ENCODE measurements at places on chromosomes 12 and 14.
A peak's percentile ranks its signal among the peaks of the same experiment; 100 is the strongest.

GRCh38 chr12:27604431-27604830, 80.4 kb downstream of the PPFIBP1 start:
- no peak for DNase-seq

DNA sequence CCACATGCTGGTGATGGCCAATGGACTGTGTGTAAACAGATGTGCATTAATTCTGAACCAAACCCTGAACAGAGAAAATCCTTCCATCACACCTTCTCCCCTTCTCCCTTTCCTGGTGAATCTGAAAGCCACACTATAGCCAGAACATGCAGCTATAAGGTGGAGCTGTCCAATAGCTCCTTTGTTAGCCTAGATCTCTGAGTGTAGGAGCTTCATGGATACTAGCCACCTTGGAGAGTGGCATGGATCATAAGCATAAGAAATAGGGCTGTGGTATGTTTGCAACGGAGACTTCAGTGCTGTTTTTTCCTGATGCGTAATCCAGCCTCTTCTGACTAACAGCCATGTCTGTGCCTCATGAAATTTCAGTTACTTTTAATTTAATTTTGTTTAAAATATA, 364.5 kb downstream of the BTG1 start:
- no peak for DNase-seq

DNA sequence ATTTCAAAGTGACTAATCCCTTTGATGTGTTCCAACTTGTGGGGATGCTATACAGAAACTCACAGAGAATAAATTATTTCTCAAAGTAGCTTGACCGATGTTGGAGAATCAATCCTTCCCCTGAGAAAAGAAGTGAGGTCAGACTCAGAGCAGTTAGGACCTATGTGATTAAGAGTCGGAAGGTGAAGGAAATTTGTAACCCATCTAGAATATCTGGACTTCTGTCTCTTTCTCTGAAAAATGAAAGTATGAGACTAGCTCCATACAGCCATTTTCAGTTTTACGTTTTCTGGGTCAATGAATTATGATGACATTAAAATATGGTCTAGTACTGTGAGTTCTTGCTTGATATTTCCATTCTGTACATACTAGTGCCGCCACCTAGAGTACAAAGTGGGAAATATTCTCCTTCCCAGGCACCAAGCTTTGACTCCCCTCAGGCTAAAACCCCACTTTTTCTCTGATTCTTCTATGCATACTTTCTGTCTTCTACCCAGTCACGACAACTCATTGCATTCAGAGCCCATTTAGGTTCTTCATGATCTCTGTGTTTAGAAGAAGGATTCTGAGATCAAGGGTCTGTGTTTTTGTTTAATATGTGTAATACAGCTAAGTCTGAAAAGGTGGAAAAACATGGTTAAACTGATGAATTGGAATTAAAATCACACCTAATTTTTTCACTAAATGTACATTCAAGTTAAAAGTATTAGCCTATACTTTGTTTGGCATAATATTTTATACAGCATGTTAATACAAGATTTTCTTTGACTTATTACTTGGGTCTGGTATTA, 6.9 kb upstream of the NTS start:
- no peak for DNase-seq

GRCh38 chr12:109677279-109677691, 36.3 kb upstream of the FAM222A start:
- no peak for DNase-seq

DNA sequence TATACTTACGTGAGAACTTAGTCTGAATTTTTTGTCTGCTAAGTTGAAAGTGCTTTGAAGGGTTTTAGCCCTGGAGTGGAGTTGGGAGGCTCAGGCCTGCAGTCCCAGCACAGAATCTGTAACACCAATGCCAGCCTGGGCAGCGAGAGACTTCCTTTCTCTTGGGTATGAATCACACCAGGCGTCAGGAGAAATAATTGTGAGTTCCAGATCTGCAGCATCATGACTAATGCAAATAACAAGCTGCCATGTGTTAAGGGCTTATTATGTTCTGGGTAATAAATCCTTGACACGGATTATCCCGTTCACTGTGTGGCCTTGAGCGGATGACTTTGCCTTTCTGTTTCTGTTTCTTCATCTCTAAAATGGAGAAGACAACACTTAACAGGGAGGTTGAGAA, 70.6 kb downstream of the B4GALNT3 start:
- no peak for DNase-seq

DNA sequence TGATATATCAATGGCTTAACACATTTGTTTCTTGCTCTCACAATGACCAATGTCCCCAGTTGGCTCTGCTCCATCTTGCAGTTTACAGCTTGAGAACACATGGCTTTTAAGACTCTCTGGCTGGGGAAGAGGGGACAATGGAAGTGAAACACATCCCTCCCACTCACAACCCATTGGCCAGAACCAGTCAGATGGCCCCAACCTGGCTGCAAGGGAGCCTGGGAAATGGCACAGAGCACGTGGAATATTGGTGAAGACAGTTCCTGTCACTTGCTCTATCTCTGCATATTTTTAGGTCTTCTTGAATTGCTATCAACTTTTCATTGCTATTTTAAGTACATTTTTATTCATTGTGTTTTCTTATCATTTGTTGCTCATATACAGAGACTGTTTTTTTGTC, 345.4 kb downstream of the MED13L start:
- no peak for DNase-seq

- peak; percentile 72 for DNase-seq
Measured at GRCh38 chr12:127165567-127166392, 1101.2 kb upstream of the TMEM132C start.

DNA sequence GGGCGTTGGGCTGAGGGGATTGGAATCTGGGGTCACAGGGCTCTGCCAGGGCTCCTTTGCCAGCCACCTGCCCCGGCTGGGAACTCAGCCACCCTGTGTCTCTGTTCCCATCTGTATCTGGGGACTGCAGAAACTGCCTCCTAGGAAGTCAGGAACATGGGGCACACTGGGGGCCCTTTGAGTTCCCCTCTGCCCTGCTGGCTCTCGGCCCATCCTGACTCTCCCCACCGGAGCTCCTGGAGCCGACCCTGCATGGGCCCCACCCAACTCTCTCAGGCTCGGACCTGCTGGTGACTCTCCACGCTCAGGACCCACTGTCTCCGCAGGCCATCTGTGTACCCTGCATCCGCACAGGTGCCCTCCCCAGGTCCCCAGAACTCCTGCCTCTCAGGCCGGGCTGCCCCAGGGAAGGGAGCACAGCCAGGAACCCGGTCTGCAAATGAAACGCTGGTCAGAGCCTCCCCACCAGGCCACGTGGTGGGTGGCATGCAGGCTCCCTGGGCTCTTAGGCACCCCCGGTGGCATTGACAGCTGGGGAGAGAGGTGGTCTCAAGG, 82.8 kb downstream of the KIF26A start:
- no peak for DNase-seq

GRCh38 chr14:67636361-67636919, 16.7 kb downstream of the ARG2 start:
- no peak for DNase-seq

- DNase-seq = no peak
Measured at GRCh38 chr12:118330421-118331018, 42.2 kb downstream of the TAOK3 start.

GRCh38 chr14:61644175-61644574, 51.1 kb upstream of the HIF1A start:
- no peak for DNase-seq

- no peak for DNase-seq
Measured at GRCh38 chr12:95143621-95144205, 70.3 kb upstream of the NR2C1 start.

GRCh38 chr12:102427543-102427941, 52.8 kb downstream of the IGF1 start:
- no peak for DNase-seq

- DNase-seq = no peak
Measured at GRCh38 chr14:60195179-60195810, 30.1 kb upstream of the DHRS7 start.

DNA sequence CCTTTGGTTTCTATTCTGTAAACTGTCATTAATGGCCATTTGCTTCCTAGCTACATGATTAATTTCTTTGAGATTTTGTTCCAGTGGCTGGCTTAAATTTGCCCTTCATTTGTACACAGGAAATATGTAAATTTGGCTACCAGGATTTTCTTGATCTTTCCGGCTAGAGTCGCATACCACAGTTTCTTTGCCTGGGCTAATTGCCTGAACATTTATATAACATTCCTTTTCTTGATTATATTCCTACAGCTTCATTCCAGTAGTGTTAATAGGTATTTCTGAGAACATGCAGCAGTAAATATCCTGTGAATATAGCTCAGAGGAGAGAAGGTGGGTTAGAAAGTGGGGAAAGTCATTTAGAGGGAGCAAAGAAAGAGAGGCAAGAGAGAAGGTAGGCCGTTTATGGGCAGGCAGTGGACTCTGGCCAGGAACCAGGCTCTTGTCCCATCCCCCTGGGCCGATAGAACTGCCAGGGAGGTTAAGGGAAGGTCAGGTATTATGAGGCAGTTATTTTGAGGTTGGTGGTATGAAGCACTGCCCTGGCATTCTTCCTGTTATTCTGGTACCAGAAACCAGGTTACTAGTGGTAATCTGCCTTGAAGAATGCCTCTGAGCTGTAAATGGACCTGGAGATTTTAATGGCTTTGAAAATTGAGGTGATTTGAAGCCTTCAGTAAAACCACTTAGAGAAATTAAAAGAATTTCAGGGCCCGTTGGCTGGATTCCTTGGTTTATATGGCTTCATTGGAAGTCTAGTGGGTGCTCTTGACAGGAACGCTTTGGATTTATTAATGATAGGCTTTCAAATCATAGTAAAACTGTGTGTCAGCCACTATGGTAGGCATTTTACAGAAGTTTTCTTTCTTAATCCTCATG, 4.4 kb downstream of the RNF10 start:
- DNase-seq = no peak

DNA sequence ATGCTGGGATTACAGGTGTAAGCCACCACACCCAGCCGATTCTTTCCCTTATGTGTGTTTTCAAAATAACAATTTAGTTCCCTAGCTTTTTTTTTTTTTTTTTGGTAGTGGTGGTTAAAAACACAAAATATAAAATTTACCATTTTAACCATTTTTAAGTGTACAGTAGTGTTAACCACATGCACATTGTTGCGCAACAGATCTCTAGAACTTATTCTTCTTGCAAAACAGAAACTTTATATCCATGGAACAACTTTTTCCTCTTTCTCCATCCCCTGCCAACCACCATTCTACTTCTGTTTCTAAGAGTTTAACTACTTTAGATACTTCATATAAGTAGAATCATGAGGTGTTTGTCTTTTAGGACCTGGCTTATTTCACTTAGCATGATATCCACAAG, 1.1 kb upstream of the NDUFA12 start:
- DNase-seq = no peak

DNA sequence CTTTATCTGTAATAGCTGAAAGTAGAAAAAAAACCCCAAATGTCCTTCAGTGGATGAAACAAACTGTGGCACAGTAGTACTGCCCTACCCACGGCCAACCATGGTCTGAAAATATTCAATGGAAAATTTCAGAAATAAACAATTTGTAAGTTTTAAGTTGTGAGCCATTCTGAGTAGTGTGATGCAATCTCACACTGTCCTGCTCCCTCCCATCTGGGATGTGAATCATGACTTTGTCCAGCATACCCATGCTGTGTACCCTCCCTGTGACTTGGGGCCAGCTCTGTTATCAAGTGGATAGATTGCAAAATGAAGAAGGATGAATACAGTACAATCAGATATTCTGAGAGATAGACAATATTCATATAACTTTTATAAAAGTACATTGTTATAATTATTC, 106.2 kb downstream of the SMOC1 start:
- DNase-seq = no peak

DNA sequence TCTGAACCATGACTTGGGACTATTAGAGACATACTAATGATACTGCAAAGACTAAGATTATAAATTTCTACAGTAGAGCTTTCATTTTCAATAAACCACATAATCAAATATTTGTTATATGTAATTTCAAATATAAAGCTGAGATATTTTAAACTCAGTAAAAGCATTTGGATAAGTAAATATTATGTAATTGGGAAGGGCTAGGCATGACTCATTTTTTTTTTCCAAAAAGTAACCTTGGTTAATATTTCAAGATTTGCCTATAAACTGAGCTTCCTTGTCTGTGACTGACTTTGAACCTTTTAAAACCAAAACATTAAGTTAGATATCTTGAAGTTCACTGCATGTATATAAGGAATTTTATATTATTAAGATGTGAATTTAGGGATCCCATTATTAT, 332.5 kb downstream of the CEP128 start:
- DNase-seq = no peak

DNA sequence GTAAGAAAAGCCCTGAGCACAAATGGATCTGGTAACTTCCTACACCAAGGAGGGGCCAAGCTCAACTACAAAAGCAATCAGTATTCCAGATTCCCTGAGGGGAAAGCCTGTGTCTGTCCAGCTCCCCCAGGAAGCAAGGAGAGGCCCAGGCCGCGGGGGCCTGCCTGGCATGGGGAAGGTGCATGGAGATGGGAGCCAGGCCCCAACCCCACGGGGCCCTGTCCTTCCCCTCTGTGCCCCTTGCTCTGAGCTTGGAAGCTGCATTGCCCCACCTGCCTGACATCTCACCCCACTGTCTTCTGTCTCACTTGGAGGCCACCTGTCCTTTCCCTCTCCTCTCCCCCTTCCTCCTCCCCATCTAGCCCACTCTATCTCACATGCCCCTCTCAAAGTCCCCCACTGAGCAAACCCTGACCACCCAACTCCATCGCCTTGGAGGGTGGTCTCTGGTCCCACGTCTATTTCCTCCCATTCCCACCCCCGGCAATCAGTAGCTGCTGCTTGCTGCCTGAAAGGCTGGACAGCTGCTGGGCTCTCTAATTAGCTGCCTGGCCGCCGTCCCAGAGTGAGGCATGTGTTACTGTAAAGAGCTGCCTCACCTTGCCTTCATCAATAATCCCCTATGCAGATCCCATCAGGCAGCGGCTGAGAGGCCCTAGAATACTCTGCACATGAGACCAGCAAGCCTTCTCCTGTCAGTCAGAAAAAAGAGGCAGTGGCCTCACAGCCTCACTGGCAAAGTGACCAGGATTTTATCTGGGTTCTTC, 3.4 kb upstream of the TMEM229B start:
- DNase-seq = no peak

DNA sequence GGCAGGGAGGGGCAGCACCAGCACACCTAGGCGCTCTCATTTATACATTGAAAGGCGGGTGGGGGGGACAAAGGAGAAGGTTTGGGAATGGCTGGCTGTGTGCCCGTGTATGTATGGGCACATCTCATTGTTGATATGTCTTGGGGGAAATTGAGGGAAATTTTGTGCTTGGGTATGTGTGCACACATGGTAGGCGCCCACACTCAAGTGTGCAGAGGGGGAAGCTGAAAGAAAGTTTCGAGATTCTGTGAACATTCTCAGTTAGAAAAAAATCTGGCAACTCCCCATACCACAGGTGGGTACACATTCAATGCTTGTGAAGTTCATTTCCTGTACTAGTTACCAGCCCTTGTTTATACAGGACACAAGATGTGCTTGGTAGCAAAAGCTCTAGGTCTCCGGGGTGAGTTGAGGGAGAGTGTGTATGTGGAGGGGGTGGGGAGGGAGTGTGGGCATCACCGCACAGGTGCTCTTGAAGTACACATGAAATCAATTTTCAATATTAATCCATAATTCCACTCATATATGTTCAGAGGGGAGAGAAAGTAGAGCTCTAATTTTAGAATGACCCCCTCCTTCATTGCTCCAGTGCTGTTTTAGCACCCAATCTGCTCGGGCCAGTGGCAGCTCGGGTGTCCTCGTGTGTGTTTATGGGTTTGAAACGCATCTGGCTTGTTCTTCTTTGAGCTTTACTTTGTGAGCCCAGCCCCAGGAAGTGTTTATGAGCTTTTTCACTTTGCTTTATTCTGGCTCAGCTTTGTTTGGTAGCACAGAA, 286.0 kb downstream of the ZFP36L1 start:
- DNase-seq = no peak

GRCh38 chr12:97257726-97258125, 204.9 kb upstream of the RMST start:
- DNase-seq = no peak

Measured in effector CD4-positive, alpha-beta T cell (primary cell).